ENCODE measurements at places on chromosomes 16 and 17. TPM values are rescaled to one million over a fixed set of nuclear protein-coding genes. Genes with fewer than 3 reads are reported as not detected.

Gene ARHGDIG
- total RNA-seq: 8.1 TPM

Gene PIPOX
- total RNA-seq: 0.59 TPM

DNA sequence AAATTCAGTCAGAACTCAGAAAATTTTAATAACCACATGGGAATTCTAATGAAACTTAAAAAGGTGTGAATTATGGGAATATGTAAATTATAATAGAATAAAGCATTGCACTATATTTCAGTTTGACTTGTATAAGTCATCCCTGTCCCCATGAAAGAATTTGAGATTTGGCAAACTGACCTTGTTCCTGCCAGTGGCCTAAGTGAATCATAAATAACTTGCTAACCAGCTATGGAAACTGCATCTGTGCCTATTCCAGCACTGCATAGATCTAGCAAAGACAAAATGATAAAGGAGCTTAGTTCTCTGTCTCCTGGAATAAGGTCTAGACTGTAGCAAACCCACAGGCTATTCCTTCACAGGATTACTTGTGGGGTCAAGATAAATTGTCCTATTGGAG lies 106.8 kb upstream of the NOG start:
- peaks cover 12% of the 10 kb centered on the region for H3K27me3 ChIP-seq
- no peak overlapping the region for H3K27ac ChIP-seq
- no peaks in the 10 kb centered on the region for H3K36me3 ChIP-seq
- H3K4me1 ChIP-seq: no peaks in the 10 kb centered on the region

GRCh38 chr16:61295311-61295710 lies 740.9 kb downstream of the CDH8 start:
- DNase-seq: no peak
- H3K4me3 ChIP-seq: no peak overlapping the region
- no peaks in the 10 kb centered on the region for H3K27me3 ChIP-seq
- no peaks in the 10 kb centered on the region for H3K4me1 ChIP-seq

DNA sequence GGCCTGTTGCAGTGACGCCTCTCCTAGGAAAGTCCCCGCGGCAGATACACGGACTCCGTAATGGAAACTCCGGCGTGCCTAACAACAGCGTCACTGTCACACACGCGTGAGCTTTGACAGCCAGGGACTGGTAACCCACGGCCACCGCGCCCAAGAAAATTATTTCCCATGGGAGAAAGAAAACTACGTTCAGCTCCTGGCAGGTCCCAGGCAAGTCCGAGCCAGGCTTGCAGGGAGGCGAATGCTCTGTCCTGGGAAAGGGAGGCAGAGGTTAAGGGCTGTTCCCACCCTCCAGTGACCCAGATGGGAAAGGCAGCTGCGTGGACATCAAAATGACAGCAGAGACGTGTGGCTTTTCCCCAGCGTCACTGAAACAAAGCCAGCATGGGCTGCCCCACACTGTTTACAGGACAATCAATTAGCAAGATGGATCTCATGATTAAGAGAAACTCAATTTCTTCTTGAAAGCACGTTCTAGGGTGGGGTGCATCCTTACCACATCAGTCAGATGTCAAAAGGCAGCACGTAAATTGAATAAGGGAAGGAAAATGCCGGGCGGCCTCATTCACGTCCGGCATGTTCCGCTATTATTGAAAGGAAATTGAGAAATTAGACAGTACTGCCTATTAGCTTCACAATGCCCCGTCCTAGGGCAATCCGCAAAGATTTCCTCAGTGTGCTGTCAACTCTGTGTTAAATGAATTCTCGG lies 82.5 kb downstream of the NXN start:
- H3K4me1 ChIP-seq: peaks cover 41% of the 10 kb centered on the region
- H3K4me3 ChIP-seq: no peak overlapping the region
- peak; percentile 83 for DNase-seq
- H3K27me3 ChIP-seq: no peaks in the 10 kb centered on the region
- no peaks in the 10 kb centered on the region for H3K36me3 ChIP-seq
- H3K27ac ChIP-seq: peak overlapping the region; percentile 10

GRCh38 chr17:8226536-8227237 lies 16.3 kb upstream of the AURKB start:
- H3K27ac ChIP-seq: peak overlapping the region; percentile 61
- H3K36me3 ChIP-seq: peaks cover 4% of the 10 kb centered on the region
- DNase-seq: peak; percentile 81
- no peaks in the 10 kb centered on the region for H3K27me3 ChIP-seq

- DNase-seq: no peak
- peaks cover 12% of the 10 kb centered on the region for H3K4me1 ChIP-seq
- no peak overlapping the region for H3K4me3 ChIP-seq
- H3K27ac ChIP-seq: peak overlapping the region; percentile 81
These were observed 22.5 kb downstream of the STAT5A start for GRCh38 chr17:42310787-42311215.

- peak overlapping the region; percentile 99 for H3K27ac ChIP-seq
- peak; percentile 24 for DNase-seq
- peak overlapping the region; percentile 65 for H3K4me3 ChIP-seq
- no peaks in the 10 kb centered on the region for H3K27me3 ChIP-seq
- H3K36me3 ChIP-seq: peaks cover 51% of the 10 kb centered on the region
- peaks cover 77% of the 10 kb centered on the region for H3K4me1 ChIP-seq
These were observed 1.7 kb downstream of the ARHGDIA start for GRCh38 chr17:81869221-81870130.

DNA sequence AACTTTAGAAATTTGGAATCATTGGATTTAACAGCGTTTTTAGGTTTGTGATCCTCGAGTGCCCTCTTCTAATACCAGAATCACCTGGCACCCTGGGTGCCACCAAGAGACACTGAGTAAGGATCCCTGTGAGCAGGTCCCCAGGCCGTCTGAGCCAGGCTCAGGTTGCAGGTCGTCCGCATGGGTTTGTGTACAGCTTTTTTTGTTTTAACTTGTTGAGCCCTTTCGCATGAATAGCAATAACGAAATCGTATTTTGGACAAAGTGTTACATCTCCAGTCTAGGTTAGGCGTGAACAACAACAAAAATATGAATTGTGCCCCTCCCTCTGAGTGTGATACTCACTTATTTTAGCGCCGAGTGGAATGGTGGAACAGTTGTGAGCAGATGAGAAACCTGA lies 10.9 kb downstream of the USP10 start:
- H3K27ac ChIP-seq: no peak overlapping the region
- DNase-seq: no peak
- H3K4me1 ChIP-seq: peaks cover 33% of the 10 kb centered on the region
- H3K36me3 ChIP-seq: peaks cover 7% of the 10 kb centered on the region

GRCh38 chr16:71724320-71724751 lies at the start of gene PHLPP2:
TSS of gene PHLPP2 (minus strand) at chr16:71724701. CDS start at chr16:71714795, 9,906 bp downstream.
- peak within 1 kb of the TSS; percentile 83 for H3K4me3 ChIP-seq
- H3K27ac ChIP-seq: peak within 1 kb of the TSS; percentile 94
- peaks cover 31% of the 10 kb centered on the region for H3K4me1 ChIP-seq
- DNase-seq: no peak
- H3K27me3 ChIP-seq: no peaks in the 10 kb centered on the region

DNA sequence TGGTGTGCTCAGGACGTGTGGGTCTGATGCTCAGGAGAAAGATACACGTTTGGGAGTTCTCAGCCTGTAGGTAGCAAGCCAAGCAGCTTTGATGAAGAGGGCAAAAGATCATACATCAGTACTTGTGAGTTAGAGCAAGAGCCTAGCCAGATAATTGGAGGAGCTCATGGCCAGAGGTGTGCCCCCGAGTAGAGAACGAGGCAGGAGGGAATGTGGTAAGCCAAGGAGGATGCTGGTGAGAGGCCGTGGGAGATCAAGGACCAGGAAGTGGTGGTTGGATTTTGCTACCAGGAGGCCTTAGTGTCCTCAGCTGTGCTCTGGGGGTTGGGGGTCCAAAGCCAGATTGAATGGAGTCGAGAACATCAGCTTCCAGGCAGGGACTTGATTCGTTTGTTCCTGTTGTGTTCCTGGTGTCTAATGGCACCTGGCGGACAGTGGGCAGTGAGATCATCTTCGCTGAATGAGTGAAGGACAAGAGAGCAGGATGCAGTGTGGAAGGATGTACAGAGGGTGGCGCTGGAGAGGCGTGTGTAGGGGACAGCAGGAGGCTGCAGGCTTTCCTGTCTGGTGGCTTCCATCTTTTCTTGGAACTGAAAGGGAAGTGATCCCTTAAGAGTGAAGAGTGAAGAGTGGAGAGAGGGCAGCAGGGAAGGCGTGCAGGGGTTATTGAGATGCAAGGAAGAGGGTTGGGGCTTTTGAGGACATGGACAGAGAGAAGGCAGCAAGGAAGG lies 11.6 kb downstream of the FBXL19 start:
- H3K36me3 ChIP-seq: no peaks in the 10 kb centered on the region
- H3K4me1 ChIP-seq: no peaks in the 10 kb centered on the region
- H3K27me3 ChIP-seq: no peaks in the 10 kb centered on the region
- no peak for DNase-seq
- H3K4me3 ChIP-seq: no peak overlapping the region

GRCh38 chr17:42283241-42284023 lies 4.9 kb upstream of the STAT5A start:
- DNase-seq: no peak
- no peak overlapping the region for H3K4me3 ChIP-seq
- no peaks in the 10 kb centered on the region for H3K36me3 ChIP-seq

GRCh38 chr17:8857919-8858318 lies 9.6 kb downstream of the PIK3R6 start:
- H3K36me3 ChIP-seq: no peaks in the 10 kb centered on the region
- H3K27me3 ChIP-seq: no peaks in the 10 kb centered on the region
- H3K4me3 ChIP-seq: no peak overlapping the region
- H3K27ac ChIP-seq: no peak overlapping the region
- DNase-seq: no peak

- peaks cover 100% of the 10 kb centered on the region for H3K27me3 ChIP-seq
- H3K36me3 ChIP-seq: no peaks in the 10 kb centered on the region
- H3K4me3 ChIP-seq: no peak overlapping the region
These were observed 11.5 kb upstream of the FOXF1 start for GRCh38 chr16:86498671-86499439.

DNA sequence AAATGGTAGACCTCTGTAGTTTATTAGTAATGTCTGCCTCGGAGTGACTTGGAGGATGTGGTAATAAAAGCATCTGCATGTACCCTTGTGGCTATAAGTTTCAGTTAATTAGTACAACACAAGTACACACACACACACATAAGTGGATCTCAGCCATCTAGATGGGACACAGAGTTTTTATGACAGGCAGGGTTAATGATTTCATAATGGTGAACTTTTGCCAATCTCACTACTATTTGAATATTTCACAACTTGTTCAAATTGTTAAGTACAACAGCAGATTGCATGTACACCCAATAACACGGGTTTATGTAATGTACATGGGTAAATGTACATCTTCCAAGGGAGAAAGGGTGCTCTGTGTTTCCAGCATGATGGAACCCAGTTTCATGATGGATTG lies 511.3 kb upstream of the HSBP1 start:
- DNase-seq: no peak
- no peak overlapping the region for H3K4me3 ChIP-seq
- no peak overlapping the region for H3K27ac ChIP-seq
- no peaks in the 10 kb centered on the region for H3K36me3 ChIP-seq

DNA sequence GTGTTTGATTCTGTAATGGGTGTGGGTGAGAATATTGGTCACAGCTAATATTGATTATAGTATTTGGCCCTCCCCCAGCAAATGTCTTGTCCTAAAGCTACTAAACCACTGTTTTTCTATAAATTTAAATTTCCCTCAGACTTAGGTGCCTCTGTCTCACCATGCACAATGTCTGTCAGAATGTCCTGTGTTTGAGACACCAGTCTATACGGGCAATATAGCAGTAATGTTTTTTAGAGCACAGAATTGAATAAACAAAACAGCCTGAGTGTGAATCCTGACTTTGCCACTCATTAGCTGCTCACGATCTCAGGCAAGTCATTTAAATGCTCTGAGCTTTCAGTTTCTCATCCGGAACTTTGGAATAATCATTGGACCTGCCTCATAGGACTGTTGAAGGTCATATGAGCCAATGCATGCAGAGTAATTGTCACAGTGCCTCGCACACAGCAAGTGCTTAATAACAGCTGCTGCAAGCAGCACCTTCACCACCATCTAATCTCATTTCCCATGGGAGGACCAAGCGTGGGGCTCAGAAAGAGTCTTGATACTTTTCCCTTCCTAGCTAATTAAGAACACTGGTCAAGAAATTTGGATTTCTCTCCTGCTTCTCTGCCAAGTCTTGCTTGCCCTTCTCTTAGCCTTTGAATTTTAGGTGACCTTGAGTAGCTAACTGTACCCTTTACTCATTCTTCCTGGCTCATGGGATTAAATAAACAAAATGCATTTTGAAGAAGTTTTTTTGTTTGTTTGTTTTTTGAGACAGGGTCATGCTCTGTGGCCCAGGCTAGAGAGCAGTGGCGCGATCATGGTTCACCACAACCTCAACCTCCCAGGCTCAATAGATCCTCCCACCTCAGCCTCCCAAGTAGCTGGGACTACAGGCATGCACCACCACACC lies 9.8 kb downstream of the HLF start:
- no peaks in the 10 kb centered on the region for H3K36me3 ChIP-seq
- H3K27me3 ChIP-seq: no peaks in the 10 kb centered on the region
- H3K4me3 ChIP-seq: no peak overlapping the region
- no peak for DNase-seq

GRCh38 chr16:83926726-83927397 lies 26.2 kb upstream of the OSGIN1 start:
- peak; percentile 58 for DNase-seq
- no peaks in the 10 kb centered on the region for H3K36me3 ChIP-seq
- no peak overlapping the region for H3K27ac ChIP-seq

DNA sequence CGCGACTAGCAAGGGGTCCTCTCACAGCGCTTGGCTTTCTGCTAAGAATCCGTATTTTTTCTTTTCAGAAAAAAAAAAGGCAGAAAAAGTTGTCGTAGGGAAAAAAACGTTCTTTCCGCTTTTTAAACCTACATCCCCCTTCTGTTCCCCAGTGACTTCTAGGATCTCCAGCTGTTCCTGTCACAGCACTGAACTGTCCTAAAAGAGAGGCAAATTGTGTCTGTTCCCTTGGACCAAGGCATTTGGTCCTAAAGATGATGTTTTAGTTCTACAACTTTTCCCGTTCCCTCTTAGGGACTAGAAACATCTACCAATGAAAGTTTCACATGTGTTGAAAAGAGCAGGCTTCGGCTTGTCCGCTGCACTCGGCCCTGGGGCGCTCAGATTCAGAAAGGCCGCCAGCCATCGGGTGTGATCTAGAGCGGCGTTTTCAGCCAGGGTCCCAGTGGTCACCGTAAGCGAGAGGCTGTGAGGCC lies 100.7 kb upstream of the CHMP6 start:
- H3K4me3 ChIP-seq: no peak overlapping the region
- no peak for DNase-seq
- H3K36me3 ChIP-seq: peaks cover 48% of the 10 kb centered on the region
- no peak overlapping the region for H3K27ac ChIP-seq
- no peaks in the 10 kb centered on the region for H3K27me3 ChIP-seq
- H3K4me1 ChIP-seq: peaks cover 14% of the 10 kb centered on the region

GRCh38 chr16:81179219-81179618 lies 59.3 kb upstream of the BCO1 start:
- no peak for DNase-seq
- no peak overlapping the region for H3K27ac ChIP-seq
- H3K27me3 ChIP-seq: no peaks in the 10 kb centered on the region
- peaks cover 9% of the 10 kb centered on the region for H3K4me1 ChIP-seq
- H3K36me3 ChIP-seq: no peaks in the 10 kb centered on the region

- no peak overlapping the region for H3K27ac ChIP-seq
- DNase-seq: no peak
- no peaks in the 10 kb centered on the region for H3K4me1 ChIP-seq
- no peaks in the 10 kb centered on the region for H3K27me3 ChIP-seq
- H3K4me3 ChIP-seq: no peak overlapping the region
- no peaks in the 10 kb centered on the region for H3K36me3 ChIP-seq
These were observed 198.5 kb downstream of the NTN1 start for GRCh38 chr17:9219631-9220397.
